ENCODE measurements at places on chromosomes 1 and 21.
A peak's percentile ranks its signal among the peaks of the same experiment; 100 is the strongest.

GRCh38 chr1:92291372-92291999, 7.3 kb downstream of the GLMN start:
- DNase-seq = peak; percentile 15

DNA sequence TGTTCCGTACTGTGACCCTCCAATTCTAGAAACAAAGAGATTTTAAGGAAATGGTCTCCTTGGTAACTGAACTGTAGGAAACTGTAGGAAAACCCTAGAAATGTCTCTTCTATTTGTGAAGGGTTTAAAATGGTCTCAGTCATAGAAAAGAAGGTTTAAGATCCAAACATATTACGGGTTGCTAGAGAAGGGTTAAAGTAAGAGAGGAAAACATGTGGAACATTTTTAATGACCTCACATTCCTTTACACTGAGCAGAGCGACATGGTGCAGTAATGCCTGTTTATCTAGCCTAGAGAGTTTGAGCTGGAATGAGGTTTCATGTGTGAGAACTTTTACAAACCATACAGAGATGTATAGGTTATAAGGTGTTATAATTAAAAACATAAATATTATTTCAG, 36.9 kb upstream of the C1orf105 start:
- peak; percentile 43 for DNase-seq

DNA sequence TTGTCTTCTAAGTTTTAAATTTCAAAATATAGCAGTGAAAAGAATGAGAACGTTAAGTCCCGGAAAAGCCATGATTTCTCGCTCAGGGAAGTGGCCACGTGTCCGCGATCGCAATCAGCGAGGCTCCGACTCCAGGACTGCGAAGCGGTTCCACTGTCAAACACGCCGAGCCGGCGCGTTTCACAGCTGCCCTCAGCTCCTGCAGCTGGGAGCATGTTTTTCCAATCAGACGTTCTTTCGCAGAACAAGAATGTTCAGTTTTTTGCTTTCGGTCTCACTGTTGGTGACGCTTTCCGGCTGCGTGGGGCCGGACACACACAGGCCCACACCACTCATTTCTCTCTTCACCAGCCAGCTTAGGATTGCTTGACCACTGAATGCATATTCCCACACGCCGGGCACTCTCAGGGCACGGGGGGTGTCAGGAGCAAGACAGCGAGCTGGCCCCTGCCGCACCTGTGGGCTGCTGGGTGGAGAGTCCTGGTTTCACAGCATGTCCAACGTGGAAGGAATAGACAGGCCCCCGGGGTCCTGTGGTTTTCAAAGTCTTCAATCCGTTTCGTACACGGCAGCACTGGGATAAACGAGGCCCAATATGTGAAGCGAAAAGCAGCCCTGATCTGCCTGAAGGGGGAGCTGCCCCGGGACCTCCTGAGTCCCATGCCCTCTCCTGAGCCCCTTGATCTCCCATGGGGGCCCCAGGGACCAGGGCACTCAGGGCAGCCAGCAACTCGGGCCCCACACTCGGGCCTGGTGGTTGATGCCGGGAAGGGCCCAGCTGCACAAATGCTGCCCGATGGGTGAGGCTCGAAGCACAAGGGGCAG, 47.3 kb upstream of the COL18A1 start:
- DNase-seq = no peak

GRCh38 chr1:67983867-67984266, 66.6 kb downstream of the DIRAS3 start:
- DNase-seq = no peak

DNA sequence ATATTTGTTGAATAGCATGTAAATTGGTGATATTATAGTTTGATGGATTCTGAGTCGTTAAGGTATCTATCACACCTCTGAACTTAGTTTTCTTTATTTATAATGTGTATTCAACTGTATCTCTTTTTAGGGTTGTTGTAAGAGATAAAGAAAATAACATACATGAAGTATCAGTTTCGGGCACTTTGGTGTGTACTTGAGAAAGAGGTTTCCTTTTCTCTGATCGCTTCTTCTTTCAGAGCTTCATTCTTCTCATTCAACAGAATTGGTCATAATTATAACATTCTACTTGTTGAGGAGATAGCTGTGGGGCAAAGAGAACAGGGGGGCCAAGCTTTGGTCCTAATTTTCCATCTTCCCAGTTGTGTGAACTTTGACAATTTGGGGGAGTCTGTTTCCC, 508.0 kb downstream of the PLPP3 start:
- no peak for DNase-seq

- no peak for DNase-seq
These were observed 11.7 kb downstream of the LDLRAP1 start for GRCh38 chr1:25554886-25555752.

DNA sequence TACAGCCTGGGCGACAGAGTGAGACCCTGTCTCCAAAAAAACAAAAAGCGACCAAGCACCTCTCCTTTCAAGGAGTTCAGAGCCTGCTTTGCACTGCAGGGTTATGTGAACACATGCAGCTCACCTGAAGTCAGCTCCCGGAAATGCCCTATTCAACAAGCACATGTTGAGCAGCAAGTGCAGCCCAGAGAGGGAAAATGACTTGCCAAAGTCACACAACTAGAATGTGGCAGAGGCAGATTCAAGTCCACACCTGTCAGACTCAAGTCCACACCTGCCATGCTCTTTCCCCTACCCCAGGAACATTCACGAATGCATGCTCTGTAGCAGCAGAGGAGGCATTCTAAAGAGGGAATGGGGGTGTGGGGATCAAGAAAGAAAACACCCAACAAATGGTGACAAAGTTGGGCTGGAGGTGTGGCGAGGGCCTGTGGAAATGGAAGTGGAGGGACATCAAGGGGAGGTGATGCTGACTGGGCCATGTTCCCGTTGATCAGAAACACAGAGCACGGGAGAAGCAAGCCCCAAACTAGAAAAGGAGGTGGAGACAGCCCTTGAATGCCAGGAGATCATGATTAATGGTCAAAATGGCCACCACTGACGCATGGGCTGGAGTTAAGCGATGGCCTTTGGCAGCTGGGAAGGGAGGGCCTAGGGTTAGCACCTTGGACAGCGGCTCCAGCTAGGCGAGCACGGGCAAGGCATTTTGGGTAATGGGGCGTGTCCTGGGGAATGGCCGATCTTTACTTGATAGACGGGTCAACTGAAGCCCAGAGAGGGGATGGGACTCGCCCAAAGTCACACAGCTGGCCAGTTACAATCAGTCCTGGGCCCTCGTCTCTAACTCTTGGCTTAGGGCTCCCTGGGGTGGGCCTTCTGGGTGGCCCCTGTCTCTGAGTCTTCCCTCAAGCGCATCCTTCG, 21.5 kb downstream of the RAP1GAP start:
- no peak for DNase-seq

GRCh38 chr1:233971753-233972152, 67.3 kb downstream of the SLC35F3 start:
- DNase-seq = no peak

- no peak for DNase-seq
These were observed 93.1 kb downstream of the ADCY10 start for GRCh38 chr1:167820684-167821355.

DNA sequence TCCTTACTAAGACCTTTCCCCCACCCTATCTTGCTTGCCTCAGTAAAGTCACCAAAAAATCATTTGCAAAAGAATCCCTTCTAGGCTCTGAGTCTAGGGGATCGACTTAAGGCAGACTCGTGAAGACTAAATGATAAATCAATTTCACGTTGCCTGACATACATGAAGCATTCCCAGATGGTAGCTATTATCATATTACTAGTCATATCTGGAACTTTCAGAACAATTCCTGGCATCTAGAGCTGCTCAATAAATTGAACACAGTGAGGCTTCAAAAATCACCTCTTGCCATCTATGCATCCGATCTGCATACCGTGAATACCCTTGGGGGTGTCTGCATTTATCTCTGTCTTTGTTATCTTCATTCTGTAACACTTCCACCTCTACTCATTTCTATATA, 49.6 kb upstream of the DAB1 start:
- no peak for DNase-seq

DNA sequence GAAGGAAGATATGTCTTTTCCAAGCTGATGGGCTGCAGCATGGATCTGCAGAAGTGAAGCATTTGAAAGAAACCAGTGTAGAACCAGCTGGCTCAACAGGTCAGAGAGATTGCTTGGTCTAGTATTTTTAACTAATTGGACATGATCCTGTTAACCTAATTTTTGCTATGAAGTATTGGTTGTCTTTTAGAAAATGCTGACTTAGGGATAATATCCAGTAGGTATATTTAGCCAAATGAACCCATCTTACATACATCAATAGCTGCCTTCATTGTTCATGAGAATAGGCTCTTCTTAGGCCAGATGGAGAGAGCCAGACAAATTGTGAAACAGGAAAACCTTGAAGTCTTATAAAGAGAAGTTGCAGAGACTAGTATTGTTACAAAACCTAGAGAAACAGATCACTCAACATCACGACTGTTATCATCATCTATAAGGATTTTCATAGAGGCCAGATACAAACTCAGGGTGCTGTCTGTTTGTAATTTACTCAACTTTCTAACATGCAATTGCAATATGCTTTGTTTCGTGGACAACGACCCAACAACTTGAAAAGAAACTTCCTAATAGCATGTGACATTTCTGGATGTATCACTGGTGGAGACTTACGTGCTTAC, 148.2 kb downstream of the DISC1 start:
- DNase-seq = no peak

Data from non-pigmented ciliary epithelial cell (primary cell).